ENCODE measurements at places on chromosomes 13 and 19. TPM values are rescaled to one million over a fixed set of nuclear protein-coding genes. Genes with fewer than 3 reads are reported as not detected.

- DNase-seq, result no peak
These were observed 2.8 kb downstream of the DNAJC3 start for GRCh38 chr13:95679722-95680121.

- DNase-seq, result no peak
These were observed 4.7 kb downstream of the ALOX5AP start for GRCh38 chr13:30739761-30740642.

DNA sequence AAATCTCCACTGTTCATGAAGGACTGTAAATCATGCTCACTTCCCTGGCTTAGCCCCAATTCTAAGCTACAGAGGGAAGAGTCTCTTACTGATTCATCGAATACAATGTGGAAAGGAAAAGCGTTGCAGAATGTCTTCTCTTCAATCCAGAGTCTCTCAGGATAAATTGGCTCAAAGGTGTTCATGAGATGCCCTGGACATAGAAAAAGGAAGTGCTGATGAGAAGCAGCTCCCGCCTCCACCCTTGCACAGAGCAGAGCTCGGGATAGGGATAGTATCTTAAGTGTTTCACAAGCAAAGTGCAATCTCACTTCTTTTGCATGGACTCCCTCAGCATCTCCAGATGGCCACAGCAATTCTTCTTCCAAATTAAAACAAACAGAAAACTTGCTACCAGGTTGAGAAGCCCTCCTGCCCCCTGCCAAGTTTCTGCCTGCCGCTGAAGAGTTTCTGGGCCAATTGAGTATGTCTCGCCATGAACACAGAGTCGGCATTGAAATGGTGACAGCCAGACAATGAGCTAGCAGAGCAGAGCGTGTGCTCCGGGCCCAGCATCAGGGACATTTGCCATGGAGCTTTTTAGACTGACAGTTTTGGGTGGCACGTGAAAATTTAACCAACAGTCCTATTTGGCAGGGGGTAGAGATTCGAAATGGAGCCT is 85.7 kb downstream of the C13orf42 start:
- no peak for DNase-seq

TSHZ3 gene
- 16.5 TPM for total RNA-seq

DNA sequence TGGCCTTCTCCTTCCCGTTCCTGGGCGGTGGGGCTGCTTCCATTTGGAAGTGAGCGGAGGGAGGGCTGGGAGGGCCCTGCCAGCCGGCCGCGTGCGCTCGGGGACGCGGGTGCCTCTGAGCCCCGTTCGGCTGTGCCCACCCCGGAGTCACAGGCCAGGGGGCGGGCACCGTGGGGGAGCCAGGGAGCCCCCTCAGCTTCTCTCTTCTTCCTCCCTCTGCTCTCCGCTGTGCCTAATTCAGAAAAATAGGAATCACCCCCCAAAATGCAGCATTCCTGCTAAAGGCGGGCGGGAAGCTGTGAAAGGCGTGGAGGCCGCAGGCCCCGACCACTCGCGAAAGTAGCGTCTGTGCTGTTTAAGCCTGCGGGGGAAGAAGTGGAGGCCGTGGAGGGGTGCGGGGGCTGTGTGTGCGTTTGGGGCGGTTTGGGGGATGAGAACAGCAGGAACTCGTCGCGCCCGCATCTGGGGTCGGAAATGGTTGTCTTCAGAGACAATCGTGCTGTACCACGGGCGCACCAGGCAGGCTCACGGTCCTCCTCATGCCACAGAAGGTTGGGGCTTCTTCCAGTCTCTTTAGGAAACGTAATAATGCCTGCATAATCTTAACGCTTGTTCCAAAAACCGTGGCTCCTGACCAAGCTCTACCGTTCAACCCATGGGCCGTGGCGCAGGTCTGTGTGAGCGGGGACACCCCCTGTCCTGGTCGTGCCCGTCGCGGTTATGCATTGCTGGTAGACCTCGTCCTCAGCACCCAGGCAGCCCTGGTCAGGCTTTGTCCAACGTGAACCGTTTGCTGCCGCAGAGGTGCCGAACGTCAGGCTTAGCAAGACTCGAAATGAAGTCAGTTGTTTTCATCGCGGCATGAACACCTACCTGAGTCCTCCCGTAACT is 110.4 kb upstream of the SOX1 start:
- DNase-seq, result no peak

DNA sequence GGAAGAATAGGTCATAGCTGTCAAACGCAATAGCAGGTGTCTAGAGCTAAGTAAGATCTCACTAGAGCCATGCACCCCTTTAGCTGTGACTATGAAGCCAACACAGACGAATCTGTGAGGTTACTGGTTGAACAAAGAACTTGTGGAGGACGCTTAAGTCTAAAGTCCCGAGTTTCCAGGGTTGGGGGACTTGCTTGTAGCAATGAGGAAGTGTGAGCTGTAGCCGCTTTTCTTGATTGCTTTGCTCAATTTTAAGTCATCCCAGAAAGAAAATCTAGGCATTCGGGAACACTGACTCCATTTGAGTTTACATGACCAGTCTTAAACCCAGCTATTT is 1.6 kb downstream of the GPC5 start:
- no peak for DNase-seq

LIM2 gene
- total RNA-seq, result not detected

ABHD13 gene
- 8.7 TPM for total RNA-seq

C19orf81 gene
- total RNA-seq, result not detected

ZNF420 gene
- 13.8 TPM for total RNA-seq

DNA sequence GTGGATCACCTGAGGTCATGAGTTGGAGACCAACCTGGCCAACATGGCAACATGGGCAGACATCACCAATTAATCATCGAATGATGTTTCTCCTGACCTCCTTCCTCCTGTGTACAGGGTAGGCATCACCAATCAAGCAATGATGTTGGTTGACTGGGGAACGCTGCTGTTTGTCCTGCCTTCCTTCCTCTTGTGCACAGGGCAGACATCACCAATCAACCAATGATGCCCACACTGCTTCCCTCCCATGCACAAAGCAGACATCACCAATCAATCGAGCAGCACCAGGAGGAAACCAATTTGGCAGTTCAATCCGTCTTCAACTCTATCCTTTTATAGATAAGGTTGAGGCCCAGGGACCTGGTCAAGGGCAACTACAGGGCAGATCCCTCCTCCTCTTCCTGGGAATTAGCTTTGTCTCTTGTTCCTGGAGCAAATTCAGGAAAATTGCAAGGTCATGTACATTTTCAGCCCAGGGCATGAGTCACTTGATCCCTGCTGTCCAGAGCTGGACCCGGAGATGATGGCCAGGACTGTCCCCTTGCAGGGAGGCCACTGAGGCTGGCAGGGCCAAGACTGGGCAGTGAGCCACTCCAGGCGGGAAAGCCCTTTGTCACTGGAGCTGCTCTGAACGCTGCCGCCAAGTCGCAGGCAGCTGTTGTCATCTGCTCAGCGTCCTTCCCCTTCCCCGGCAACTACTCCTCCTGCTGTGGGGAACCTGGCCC is 5.3 kb upstream of the CSNK1G2 start:
- DNase-seq, result no peak

DNA sequence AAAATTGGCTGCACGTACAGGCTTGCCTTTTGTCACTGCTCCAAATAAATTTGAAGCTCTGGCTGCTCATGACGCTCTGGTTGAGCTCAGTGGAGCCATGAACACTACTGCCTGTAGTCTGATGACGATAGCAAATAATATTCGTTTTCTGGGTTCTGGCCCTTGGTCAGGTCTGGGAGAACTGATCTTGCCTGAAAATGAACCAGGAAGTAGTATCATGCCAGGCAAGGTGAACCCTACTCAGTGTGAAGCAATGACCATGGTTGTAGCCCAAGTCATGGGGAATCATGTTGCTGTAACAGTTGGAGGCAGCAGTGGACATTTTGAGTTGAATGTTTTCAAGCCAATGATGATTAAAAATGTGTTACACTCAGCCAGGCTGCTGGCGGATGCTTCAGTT is 16.1 kb upstream of the AKAP11 start:
- DNase-seq, result no peak

DNA sequence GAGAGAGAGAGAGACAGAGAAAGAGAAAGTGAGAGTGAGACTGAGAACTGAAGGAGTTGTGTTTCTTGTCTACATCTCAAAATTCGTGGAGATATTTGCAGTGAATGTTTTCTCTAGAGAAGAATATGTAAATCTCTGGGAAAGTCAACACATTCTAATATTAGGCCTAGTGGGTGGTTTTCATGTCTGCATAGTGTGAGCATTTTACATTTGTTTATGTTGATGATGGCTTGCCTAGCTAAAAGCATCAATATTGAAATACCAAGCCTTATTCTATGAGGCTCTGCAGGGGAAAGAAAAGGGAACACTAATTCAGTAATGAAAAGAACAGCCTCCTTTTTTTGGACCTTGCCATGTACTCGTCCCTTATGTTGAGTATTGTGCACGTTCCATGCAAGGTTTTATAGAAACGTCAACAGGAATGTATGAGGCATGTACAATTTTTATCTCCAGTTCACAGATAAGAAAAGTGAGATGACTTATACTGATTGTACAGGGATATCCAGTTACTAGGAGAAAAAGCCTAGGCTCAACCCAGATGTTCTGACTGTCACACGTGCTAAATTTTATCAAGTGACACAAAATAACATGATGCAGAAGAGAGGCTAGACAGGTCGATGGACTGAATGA is 1288.9 kb upstream of the SLC10A2 start:
- DNase-seq, result no peak

FXYD1 gene
- 94.0 TPM for total RNA-seq

DNA sequence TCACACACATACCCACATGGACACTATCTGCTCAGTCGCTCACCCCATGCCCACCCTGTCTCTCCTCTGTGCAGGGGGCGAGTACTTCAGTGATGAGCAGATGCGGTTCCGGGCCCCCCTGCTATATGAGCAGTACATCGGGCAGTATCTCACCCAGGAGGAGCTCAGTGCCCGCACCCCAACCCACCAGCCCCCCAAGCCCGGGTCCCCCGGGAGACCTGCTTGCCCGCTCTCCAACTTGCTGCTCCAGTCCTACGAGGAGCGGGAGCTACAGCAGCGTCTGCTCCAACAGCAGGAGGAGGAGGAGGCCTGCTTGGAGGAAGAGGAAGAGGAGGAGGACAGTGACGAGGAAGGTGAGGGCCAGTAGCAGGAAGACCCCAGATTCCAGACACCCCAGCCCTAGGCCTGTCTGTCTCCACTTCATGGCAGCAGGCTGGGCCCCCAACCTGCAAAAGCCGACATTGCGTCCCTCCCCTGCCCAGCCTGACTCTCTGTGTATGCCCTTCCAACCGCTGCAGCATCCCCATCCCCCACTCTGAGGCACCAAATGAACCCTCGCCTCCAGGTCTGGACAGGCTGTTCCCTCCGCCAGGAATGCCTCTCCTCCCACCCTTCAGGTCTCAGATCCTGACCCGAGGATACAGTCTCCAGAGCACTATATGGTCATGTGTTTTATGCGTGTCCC is 9.7 kb downstream of the CCDC97 start:
- DNase-seq, result no peak

DNA sequence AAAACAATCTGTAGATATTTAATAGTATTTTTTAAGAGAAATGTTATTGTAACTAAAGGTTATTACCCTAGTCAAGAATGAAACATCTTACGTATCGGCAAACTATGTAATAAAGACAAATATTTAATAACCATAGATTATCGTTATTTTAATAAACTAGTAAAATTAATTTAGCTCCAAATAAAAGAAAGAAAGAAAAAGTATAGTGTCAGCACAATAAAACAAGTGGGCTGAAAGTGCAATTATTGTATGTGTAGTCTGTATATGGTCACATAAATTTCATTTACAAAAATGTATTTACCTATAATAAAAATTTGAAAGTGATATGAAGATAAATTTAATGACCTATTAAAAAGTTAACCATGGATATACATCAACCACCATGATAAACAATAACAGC is 1258.4 kb upstream of the MIR17HG start:
- DNase-seq, result no peak

- no peak for DNase-seq
These were observed 6.2 kb downstream of the PEAK3 start for GRCh38 chr19:2275588-2276428.

IGSF23 gene
- not detected for total RNA-seq

PRTN3 gene
- total RNA-seq, result not detected

C19orf38 gene
- total RNA-seq, result 0.78 TPM

GRCh38 chr13:37241786-37242185 is 136.3 kb upstream of the CSNK1A1L start:
- no peak for DNase-seq

DNA sequence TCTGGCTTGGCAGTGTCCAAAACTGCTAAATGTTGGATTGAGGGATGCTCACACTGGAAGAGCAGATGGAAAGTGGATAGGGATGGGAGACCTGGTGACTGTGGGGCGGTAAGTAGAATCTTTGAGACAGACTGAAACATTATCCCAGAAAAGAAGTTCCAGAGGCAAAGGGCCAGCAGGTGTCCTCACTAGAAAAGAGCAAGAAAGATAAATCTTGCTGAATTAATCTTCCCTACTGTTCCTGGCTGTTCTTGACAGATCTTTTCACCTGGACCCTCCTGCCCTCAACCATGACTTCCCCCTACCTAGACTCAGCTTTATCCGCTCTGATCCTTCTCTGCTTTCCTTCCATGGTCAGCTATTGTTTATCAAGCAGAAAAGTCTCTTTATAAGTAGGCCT is 35.0 kb upstream of the FRY start:
- DNase-seq, result no peak

GRCh38 chr19:51407511-51408131 is 9.8 kb downstream of the SIGLEC10 start:
- no peak for DNase-seq

Measured in mucosa of gallbladder (tissue), 1 donor.